ENCODE measurements at places on chromosomes 2 and 18.

- no peak for DNase-seq
These were observed 4.1 kb upstream of the KLHL30 start for GRCh38 chr2:238134393-238134785.

DNA sequence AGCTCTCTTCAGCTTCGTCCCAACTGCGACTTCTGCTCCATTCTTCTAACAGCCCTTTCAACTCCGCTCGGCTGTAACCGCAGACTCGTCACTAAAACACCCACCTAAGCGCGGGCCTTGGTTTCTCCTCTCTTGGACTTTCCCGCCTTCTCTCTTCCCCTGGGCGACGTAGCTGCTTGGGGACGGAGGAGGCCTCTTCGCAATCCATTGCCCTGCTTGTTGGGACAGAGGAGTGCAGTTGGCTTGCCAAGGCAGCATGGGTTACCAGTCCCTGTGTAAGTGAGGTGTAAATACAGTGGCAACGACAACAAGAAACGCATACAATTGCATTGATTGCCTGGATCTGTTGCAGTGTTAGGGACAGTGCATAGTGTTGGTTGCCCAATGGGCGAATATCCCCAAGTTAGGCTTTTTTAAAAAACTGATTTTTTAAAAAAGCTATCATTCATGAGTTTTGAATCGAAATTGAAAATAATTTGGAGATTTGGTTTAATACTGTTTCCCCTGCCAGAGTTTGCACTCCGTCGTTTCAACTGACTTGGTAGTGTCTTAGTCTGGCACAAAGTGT lies 484 bp upstream of the DARS1 start:
- no peak for DNase-seq

- DNase-seq: no peak
These were observed 228.1 kb downstream of the LPIN1 start for GRCh38 chr2:11974573-11974972.

DNA sequence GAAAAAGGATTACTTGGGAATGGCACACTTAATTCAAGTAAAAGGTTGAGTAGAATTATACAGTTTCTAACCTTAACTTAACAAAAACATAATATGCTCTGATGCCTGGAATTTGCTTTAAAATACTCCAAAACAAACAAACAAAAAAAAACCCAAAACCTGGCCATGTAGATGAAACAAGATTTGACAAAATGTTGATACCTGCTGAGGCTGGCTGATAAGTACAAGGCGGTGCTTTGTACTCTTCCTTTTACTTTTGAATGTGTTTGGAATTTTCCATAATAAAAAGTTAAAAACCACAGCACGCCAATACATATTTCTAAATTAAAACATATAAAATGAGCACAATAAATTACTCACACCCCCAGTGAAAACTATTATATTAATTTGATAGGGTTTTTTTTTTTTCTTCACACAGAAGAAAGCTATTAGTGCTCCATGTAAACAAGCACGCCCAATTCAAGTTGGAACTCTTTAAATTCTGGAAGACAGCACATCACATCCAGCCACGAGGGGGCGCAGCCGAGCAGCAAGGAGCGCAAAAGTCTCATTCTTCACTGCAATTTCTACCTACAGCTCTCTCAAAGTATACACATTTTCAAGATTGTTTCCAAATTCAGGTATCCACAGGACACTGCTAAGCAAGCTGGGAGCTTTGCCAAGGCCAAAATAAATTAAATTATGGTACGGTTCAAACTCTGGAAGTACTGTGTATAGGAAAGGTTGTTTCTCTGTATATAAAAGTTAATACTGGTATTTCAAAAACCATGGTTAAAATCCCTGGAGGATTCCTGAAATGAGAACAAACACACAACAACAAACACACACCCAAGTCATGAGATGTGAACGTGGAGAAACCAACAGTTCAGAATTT lies 7.5 kb downstream of the SERTAD2 start:
- peak; percentile 39 for DNase-seq

DNA sequence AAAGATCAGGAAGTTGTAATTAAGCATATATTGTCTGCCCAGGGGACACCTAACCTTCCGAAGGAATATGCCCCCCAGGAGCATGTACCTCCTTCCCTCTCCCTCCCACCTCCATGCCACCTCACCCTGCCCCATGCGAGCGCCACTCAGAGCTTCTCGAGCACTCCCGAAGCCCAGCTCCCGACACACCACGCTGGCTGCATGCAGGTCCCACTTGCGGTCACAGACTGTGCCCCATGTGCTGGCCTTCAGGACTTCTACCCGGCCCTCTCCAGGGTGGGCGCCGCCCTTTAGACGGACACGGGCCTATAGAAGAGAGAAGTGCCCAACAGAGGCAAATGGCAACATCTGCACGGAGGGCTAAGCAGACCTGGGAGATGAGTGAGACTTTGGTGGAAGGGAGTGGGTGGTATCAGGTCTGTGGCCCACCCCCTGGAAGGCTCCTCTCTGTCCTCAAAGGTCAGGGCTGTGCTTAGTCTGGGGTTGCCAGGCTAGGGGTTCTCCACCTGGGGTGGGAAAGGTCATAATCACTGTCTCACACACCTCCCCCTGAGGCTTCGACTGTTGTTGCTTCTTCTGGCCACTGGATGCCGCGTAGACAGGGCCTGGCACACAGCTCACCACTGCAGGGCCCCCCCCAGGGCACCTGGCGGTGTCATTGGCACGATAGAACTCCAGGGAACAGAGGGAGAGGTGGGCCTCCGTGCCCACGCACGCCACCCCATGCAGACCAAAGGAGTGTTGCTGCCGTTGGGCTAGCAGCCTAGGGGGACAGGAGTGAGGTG lies 6.6 kb downstream of the HTRA2 start:
- DNase-seq: no peak

DNA sequence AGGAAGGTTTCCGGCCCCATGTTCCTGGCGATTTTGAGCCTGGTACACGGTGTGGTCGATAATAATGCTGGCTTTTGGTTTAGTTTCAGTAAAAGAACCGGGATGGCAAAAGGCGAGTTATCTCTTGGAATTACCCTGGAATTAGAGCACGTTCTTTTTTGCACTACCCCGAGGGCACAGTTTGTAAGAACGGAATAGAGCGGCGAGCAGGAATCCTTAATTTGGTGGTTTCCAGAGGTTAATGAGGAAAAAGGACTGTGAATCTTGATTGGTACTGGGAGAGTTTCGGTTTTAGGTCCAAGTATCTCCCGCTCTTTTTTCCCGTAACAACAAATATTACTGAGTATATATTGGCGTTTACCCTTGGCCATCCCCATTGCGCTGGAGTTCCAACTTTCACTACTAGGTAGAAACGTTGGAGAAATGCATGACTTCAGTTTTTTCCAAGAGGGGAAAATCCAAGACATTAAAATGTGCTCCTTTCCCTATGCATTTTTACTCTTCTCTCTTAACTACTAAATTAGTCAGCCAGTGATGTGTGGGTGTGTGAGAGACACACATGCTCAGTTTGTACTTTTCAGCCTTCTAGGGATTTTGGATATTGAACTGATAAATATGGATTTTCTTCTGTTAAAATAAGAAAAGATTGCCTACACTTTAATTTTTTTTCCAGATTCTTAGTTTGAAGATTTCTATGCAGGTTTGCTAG lies 160.8 kb downstream of the AGPS start:
- no peak for DNase-seq

- DNase-seq: no peak
These were observed 227.4 kb downstream of the DCC start for GRCh38 chr18:52567360-52567759.

DNA sequence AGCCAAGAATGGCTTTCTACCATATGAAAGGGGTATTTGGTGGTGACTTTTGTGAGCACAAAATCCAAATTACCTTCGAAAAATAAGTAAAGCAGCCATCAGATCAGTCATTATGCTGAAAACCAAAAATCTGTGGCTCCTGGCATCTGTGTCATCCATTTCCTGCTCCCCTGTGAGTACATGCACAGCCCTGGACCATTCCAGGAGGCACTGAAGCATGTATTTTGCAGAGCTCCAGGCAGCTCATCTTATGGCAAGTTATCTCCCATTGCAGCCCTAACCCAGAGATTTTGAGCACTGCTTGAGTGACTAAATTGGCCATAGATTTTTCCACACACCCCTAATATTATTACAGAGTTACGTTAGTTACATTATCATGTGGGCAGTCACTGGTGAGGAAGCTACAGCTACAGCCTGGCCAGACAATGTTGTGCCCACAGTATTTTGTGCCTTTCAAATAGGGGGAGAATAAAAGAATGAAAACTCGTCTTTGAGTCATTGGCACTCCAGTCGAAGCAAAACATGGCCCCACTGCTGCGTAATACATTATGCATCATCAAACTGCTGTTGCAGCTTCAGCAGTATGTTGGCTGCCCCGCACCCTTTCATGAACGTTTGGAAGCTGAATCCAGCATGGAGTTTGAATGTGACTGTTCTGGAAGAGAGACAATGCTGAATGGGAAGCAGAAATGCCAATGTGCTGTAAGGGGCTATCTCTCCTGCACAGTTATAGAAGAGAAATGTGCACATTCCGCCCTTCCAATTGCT lies 702.2 kb downstream of the RNF144A start:
- no peak for DNase-seq

GRCh38 chr2:144374163-144374661 lies 145.7 kb downstream of the ZEB2 start:
- no peak for DNase-seq

DNA sequence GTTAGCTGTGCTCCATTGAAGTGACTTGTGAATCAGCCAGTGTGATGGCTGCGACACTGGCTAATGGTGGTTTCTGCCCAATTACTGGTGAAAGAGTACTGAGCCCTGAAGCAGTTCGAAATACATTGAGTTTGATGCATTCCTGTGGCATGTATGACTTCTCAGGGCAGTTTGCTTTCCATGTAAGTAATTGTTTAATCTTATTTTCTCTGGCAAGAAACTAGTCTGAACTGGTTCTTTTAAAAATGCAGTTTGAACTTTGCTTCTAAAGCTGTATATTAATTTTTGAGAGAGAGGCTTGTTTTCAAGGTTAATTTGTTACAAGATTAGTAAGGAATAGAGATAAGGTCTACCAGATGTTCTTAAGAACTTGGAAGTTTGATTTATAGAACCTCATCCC lies 46.7 kb downstream of the GLS start:
- DNase-seq: no peak

- DNase-seq: no peak
These were observed 14.5 kb upstream of the LRPPRC start for GRCh38 chr2:44010266-44010665.

DNA sequence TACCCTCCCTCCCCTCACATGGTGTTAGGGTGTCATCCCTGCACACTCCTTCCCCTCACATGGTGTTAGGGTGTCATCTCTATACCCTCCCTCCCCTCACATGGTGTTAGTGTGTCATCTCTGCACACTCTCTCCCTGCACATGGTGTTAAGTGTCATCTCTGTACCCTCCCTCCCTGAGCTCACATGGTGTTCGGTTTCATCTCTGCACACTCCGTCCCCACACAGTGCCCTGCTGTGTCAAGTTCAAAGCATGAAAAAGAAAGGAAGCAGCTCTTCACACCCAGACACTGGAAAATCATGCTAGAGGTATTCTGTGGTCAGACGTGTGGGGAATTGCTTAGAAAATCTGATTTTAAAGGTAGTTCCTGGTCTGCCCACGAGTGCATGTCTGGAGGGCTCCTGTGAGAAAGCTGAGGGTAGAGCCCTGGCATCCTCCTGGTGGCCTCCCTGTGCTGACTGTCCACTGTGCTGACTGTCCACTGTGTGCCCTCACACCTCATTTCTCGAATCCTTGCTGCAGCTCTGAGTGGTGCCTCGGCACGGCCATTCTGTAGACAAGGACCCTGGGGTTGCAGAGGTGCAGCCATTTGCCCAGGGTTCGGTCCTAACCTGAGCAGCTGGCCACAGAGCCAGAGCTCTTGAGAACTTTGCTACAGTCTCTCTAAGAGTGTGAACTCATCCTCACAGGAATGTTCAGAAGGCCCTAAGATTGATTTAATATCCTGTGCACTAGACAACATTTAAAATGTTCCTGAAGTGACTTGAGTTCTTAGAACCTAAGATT lies 69.1 kb upstream of the NFATC1 start:
- DNase-seq: no peak

GRCh38 chr2:46068636-46069035 lies 228.6 kb upstream of the EPAS1 start:
- no peak for DNase-seq

DNA sequence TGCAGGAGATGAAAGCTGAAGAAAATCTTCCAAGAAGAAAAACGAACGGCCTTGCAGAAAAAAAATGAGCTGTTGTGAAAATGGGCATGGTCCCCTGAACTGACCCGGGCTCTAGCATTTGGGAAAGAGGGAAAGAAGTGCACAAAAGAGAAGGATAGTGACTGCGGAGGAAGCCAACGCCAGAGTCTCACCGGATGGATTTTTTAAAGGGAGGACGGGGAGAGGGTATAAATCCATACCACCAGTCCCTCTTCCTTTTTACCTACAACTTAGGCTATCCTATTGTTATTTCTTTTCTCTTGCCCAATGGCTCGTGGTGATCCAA lies 601 bp downstream of the WDR35 start:
- DNase-seq: no peak

DNA sequence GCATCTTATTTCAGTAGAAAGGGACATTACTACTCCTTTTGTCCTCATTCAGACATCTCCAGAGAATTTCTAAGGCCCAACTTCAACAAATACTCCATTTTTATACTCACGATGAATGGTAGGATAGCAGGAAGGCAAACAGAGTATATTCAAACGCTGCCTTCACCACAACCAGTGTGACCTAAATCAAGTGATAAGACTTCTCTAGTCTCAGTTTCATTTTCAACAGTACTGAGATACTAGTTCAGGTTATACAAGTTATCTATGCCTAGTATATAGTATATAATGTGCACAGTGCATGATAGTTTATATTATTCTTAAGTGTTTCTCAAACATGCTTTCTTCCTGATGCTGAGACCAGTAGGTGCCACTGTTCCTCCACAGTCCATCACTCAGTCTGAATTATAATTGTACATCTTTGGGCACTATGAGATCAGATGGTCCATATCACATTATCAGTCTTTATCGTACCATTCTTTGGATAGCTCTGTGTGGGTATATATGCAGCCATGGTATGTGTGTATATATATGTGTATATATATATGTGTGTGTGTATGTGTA lies 66.3 kb upstream of the RPE start:
- no peak for DNase-seq

DNA sequence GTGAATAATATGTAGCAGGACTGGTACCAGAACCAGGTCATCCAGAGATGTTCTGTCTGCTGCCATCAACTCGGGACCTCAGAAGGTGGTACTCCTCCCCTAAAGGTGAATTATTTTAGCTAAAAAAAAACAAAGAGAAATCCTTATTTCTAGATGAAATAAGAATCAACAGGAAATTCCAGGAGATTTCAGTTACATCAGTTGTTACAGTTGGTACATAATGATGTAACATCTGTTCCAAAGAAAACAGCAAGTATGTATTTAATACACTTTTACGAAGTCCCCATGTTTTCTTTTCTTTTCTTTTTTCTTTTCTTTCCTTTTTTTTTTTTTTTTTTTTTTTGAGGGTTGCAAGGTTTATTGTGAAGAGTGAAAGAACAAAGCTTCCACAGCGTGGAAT lies 33.6 kb upstream of the CD28 start:
- DNase-seq: no peak

DNA sequence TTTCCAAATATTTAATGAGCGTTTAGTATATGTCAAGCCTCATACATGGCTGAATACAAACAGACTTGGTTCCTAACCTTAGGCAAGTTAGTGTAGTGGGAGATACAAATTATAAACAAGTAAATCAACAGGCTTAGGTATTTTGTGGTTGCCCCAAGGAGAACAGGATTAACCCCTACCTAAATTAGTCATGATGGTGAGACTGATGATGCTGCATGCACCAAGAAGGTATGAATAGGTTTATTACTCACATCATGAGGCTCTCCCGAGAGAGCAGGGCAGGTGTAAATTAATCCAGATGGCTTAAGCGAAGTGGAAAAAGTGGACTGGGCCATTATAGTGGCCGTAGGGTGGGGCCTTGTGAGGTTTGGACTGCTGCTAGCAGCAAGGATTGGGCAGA lies 118.1 kb upstream of the GCFC2 start:
- DNase-seq: no peak

Data from HS-5 (cell line).